ENCODE measurements at places on chromosomes 5 and 9. TPM values are rescaled to one million over a fixed set of nuclear protein-coding genes. Genes with fewer than 3 reads are reported as not detected.

The ECM2 gene
- polyA plus RNA-seq, result 26.9 TPM

- H3K36me3 ChIP-seq, result no peaks in the 10 kb centered on the region
- no peaks in the 10 kb centered on the region for H3K4me1 ChIP-seq
- no peak overlapping the region for H3K4me3 ChIP-seq
- H3K27ac ChIP-seq, result no peak overlapping the region
These were observed 156.2 kb upstream of the CCDC152 start for GRCh38 chr5:42600441-42600840.

The WHRN gene
- polyA plus RNA-seq, result 70.3 TPM

DNA sequence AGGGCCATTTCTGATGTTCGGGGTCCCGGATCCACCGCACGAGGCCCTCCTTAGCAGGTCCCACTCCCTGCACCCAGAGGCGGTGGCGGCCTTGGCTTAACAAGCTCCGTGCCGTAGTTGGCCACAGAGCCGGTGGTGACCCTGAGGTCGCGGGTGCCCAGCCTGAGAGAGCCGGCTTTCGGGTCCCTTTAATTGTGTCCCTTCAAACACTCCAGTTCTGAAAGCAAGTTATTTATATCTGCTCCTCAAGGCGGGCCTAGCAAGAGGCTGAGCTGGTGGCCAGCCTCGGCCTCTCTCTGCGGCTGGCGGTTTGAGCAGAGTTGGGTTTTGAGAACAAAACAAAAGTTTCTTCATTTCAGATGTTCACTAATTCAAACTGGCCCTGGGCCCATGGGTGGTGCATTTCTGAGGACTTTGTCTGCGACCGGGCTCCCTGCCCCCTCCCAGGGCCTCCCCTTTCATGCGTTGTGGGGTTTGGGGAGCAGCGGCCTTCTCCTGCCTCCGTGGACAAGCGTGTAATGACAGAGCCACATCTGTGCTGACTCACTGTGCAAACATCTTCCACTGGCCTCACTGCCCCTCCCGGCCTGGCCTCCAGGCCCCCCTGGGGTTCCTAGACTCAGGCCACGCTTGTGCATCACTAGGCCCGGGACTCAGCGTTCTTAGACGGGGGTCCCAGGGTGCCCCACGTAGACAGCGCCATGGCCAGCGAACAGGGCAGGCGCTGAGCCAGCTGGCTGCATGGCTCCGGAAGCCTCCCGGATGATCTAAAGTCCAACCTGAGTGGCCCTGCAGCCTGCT, 49.4 kb upstream of the COL5A1 start:
- H3K4me3 ChIP-seq, result no peak overlapping the region
- no peak overlapping the region for H3K27ac ChIP-seq
